GM18507 (cell line): ENCODE measurements at places on chromosomes 7 and 10.

DNA sequence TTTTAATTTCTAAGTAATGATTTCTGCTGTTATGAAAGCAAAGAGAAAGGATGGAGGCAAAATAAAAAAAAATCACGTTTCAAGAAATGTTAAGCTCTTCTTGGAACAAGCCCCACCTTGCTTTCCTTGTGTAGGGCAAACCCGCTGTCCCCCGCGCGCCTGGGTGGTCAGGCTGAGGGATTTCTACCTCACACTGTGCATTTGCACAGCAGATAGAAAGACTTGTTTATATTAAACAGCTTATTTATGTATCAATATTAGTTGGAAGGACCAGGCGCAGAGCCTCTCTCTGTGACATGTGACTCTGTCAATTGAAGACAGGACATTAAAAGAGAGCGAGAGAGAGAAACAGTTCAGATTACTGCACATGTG lies 2.4 kb downstream of the ADRB1 start:
- DNase-seq, result no peak

- DNase-seq, result no peak
Measured at GRCh38 chr7:10181996-10182395, 791.7 kb upstream of the PHF14 start.

DNA sequence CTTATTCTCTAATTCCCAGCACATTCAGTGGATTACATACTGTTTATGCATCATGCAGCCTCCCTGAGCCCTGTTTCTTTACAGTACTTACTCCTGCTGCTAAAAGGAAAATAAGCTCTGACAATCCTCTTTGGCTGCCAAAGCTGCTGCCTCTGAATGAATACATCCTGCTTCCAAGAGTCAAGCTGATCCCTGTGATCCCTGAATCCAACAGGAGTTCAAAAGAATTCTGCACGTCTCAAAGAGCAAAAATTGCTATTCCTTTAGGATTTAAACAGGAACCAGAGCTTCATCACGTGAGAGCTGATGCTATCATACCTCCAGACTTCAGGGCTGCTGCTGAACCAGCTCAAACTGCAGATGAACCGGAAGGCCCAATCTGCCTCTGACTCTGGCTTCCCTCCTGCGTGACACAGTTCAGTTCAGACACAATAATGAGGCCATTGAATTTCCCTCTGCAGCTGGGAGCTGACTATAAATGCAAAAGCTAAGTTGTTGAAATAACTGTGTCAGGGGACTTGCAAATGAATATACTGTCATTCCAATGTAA lies 851.0 kb upstream of the PHF14 start:
- DNase-seq, result no peak

DNA sequence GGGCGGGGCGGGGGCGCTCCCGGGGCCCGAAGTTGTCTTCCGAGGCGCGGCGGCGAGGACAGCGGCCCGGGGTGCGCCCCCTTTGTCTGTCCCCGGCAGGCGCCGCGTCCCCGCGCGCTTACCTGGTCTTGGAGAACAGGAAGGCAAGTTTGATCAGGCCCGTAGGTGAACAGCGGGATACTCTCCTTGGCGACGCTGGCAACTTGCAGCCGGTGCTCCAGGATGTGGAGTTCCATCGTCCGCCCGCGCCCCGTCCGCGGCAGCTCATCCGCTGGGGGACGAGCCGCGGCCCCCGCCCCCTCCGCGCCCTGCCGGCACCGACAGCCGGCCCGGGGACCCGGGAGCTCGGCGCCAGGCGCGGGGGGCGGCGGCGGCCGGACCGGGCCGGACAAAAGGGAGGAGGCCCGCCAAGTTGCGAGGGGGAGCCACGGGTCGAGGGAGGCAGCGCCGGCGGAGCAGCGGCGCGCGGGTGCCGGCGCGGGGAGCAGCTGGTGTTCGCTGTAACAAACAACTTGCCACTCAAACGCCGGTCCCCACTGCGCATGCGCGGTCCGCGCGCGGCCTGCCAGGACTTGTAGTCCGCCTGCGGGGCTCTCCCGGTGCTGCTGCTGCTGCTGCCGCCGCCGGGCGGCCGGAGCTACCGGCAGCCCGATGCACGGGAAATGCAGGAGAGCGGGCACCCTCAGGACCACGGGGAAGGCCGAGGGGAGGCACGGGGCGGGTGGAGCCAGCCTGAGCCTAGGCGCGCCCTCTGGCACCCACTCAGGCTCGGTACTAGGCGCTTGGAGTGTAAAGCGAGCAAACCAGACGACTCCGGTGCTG lies 35.6 kb upstream of the SPDYE3 start:
- peak; percentile 90 for DNase-seq

DNA sequence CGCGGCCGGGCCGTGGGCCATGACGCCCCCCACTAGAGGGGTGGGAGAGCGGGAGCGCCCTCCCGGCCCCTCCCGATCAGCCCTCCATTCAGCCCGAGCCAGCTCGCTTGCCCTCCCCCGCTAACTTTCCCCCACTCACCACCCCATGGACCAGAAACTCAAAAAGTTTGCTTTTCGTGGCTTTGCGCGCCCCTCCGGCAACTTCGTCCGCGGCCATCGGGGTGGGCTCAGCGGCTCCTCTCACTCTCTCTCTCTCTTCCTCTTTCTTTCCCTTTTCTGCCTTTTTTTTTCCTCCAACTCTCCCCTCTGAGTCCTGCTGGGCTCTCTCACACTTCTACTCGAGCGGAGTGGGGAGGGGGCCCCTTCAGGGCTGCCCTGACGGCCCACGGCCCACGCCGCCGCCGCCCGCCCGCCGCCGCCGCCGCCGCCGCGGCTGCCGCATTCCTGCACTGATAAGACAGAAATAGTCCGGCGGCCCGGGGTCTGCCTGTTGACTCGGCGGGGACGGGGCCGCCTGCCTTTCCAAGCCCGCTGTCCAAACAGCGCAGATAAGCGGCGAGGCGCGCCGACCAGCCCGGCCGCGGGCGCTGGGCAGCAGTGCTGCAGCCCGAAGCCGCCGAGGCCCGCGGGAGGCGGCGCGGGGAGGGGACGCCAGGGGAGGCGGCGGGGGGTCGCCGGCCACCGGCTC lies at the start of gene SMARCD3:
TSS of gene SMARCD3 (minus strand) at position 349 of the 688 bp plus-strand sequence. CDS start at position 217, 132 bp downstream.
- no peak for DNase-seq

DNA sequence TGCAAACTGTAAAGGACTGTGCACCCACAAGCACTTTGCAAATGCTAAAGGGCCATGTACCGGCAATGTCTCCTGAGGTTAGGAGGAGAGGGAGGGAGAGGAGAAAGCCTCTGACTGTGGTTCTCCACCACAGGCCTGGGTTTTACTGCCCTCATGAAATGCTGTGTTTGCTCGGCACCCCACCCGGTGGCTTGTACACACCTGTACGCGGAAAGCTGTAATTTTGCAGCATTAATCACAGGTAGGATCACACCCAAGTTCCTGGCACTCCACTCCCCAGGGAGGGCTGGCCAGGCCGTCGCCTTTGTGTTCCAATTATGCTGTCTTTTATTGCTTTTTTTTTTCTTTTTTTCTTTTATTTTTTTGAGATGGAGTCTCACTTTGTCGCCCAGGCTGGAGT lies 78.5 kb upstream of the MYL10 start:
- no peak for DNase-seq

- DNase-seq, result no peak
Measured at GRCh38 chr10:125699562-125700143, 16.7 kb upstream of the TEX36 start.

DNA sequence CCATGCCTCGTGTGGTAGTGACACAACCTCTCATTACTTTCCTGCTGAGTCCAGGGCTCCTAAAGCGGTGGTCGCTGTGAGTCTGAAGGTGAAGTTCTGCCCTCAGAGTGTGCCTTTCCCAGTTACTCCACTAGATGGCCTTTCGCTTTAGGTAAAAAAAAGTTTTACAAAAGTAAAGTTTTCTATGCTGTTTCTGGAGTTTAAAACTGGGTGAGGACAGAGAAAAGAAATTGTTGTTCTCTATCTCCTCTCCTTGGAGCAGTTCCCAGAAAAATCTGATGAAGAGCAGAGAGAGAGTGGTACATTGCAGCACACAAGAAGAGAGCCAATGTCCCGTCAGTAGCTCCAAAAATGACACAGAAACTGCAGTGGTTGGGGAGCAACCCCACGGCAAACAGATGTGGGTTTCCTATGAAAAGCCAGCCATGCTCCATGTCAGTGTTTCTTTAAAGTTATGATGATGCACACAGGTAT lies 257.1 kb downstream of the GLI3 start:
- no peak for DNase-seq

DNA sequence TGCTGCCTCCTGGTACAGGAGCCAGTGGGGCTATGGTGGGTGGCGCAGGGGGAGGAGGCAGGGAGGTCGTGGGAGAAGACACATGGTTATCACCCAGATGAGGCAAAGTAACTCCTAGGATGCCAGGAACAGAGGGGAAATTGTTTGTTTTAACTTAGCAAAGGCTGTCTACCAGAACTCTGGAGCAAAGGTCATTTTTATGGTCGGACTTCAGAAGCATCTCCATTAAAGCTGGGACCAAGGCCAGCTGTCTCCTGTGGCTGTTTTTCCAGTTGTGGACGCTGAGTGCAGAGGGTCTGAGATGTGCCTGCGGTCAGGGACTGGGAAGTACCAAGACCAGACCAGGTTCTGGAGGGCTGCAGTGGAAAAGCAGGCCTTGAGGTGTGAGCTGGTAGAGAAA lies 525.9 kb upstream of the FOXK1 start:
- DNase-seq, result no peak

- DNase-seq, result no peak
Measured at GRCh38 chr10:78250313-78251015, 216.8 kb downstream of the RPS24 start.

- no peak for DNase-seq
Measured at GRCh38 chr7:134470864-134471263, 12.0 kb upstream of the AKR1B1 start.

DNA sequence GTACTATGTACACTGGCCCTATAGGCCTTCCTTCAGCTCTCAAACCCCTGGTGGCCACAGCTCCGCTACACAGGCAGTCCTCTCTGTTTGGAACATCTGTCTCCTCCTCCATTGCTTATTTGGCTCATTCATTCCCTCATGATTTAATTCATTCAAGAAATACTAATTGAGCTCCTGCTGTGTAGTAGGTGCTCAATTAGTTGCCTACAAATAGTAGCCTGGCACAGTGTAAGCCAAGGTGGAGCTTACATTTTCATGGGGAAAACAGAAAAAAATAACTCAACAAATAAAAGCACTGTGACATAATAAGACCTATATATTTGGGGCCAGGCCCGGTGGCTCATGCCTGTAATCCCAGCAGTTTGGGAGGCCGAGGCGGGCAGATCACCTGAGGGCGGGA lies 3.4 kb upstream of the FIS1 start:
- DNase-seq, result no peak

DNA sequence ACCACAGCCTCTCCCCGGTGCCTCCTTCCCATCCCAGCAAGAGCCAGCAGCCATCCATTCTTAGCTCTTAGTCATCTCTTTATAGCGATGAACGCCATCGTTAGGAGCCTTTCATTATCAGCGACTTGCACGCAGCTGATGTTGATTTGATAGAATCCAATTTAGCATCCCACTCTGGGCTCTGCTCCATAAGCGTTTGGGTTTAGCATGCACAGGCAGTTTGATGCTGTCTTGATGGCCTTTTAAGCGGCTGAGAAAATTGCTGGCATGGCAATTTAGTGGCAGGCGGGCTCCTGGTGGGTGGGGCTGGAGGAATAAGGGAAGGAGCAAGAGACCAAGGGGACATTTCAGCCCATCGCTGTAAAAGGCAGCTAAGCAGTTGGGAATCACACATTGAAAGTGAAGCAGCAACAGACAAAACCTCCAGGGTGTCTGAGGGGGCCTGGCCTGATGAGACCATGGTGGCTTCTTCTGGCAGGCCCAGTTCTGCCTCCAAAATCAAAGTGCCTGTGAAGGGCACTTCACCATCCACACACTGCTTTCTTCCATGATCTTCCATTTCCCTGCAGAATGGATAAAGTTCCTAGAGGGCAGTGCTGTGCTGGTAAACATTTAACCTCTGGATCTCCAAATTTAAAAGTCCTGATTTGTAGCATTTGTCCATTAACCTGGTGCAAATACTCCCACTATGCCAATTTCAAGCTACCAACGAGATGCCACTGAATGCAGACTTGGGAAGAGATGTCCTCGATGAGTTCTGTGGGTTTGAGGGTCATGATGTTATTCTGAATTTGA lies 107.8 kb upstream of the PLXNA4 start:
- DNase-seq, result no peak

DNA sequence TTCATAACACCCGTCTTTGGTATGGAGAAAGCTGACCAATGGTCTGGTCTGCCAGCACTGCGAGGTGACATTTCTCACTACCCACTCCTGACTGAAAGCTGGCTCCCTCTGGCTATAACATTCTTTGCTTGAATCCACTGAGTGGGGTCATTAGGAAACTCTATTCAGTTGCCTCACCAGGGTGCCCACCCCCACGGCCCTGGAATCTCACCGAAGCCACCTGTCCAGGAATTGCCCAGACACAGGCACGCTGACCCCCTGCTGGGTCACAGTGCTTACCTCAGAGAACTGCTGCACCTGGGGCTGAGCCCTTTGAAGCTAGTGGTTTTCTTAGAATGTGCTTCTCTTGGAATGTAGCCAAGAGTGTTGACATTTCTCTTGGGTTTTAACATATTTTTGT lies 28.6 kb downstream of the HECW1 start:
- DNase-seq, result no peak

DNA sequence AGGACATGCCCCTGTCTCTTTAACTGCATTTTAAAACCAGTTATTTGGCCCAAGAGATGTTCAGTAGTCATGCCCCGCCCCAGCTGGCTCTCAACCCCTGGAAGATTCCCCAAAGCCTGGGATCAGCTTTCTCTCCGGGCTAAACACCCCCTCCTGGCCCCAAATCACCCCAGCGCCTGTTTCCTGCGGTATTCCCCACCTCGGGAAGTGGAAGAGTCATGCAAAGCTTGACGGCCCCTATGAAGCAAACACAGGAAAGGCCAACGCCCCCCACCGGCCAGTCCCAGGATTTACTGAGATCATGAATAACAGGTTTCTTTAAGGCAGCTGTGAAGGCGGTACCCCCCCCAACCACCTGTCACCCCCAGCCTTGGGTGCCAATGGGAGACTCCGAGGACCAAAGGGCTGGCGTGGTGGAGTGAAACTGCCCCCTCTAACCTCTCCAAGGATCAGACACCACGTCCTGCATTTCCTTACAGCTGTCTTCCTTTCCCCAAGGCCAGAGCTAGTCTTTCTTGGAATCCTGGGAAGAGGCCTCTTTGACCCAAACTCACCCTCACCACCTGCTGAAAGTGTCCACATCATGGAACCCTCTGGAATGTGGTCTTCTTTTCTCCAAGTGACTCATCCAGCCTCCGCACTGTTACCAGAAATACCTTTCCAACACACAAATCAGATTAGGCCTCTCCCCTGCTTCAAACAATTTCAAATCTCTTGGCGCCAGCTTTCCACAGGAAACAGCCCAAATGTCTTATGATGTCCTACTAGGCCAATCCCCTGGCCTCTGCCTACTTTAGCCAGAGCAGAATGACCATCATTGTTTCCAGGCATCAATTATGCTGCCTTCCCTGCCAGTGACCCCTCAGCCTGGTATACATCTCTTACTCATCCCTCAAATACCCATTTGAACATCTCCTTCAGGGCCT lies 301.5 kb downstream of the ZEB1 start:
- no peak for DNase-seq

- DNase-seq, result peak; percentile 9
Measured at GRCh38 chr7:116258734-116259133, 48.4 kb downstream of the TES start.

DNA sequence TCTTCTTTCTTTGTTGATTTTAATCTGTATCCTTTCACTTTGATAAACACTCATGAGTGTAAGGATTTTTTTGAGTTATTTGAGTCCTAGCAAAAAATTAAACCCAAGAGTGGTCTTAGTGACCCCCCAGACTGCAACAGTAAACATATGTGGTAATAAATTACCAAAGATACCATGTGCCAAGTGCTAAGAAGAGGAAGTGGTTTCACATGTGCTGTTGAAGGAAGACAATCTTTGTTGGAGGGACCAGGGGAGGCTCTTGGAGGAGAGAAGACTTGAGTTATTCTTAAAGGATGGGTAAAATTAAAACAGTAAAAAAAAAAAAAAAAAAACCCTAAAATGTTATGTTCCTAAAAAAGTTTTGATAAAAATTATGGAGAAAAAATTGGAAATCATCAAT lies 150.2 kb downstream of the SEC23IP start:
- no peak for DNase-seq
